ENCODE measurements at places on chromosomes 5 and 9.

- DNase-seq: no peak
These were observed 614.5 kb downstream of the MAT2B start for GRCh38 chr5:164119806-164120447.

GRCh38 chr9:90868555-90868954, 66.9 kb downstream of the SYK start:
- DNase-seq: no peak

DNA sequence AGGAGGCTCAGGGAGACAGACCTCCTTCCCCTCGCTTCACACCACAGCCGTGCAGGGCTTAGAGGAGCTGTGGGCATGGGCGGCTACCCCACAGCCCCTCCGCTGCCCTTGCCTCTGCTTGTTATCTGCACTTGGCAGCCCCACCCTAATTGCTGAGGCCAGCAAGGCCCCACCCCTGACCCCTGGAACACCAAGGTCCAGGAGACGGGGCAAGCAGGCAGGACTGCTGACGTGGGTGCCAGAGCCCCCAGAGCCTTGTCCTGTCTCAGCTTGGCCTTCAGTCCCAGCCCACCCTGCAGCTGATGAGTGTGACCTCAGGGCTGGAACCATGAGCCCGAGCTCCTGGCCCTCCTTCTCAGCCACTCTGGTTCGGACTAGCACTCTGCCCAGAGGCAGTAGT, 29.1 kb upstream of the NEURL1B start:
- no peak for DNase-seq

DNA sequence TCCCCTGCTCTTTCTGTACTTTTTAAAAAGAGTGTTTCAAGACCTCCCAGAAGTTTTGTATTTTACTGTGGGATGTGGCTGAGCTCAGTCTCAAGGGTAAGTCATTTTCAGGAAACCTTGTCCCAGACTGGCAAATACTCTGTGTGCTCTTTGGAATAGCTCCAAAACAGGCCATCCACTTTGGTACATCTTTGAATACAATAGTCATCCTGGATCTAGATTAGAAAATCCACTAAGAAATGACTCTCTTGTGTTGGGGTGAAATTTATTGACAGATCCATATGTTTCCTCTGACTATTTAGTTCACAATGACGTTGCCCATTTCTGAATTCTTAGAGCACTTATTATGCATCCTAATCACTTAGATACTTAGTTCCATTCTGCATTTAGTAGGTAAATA, 95.2 kb downstream of the PLCXD3 start:
- DNase-seq: no peak

- no peak for DNase-seq
These were observed 10.5 kb downstream of the IRX2 start for GRCh38 chr5:2740876-2741555.

- no peak for DNase-seq
These were observed 16.5 kb upstream of the FBXL7 start for GRCh38 chr5:15483351-15484097.

DNA sequence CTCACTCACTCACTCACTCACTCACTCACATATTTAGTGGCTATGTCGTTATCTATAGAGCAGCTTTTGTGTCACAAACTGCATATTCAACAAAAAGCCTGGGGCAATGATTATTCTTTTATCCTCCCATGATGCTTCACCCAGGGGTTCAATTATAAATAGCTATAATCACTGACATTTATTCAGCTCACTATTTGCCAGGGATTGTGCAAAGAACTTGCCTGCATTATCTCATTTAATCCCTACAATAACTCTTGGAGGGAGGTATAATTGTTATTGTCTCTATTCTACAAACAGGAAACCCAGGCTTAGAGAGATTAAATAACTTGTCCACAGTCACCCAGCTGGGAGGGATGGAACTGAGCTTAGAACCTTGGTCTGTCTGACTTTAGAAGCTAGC, 298.0 kb upstream of the MSX2 start:
- DNase-seq: no peak

DNA sequence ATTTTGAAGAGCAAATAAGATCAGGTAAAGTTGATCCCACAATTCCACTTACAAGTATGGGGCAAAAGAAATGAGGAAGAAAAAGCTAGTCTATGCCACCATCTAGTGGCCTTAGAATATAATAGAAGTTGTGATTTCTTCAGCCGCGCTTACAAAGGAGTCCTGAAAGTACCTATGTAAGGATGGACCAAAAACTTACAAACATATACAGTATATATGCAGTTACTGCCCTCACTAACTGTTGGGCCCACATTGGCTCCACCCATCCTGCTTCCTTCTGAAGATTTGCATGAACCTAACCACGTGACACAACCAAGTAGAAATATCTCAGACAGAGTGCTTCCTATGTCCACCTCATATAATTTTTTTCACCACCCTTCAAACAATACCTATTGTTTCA, 11.7 kb upstream of the OR13D1 start:
- no peak for DNase-seq

Measured in activated CD8-positive, alpha-beta memory T cell treated with anti-CD3 and anti-CD28 coated beads for 1 hour (primary cell).